Stimulated activated CD4-positive, alpha-beta T cell treated with anti-CD3 and anti-CD28 coated beads, Interleukin-4, amount 100 ng/mL, for 1 hour (primary cell): ENCODE measurements at places on chromosomes 11 and 22.

DNA sequence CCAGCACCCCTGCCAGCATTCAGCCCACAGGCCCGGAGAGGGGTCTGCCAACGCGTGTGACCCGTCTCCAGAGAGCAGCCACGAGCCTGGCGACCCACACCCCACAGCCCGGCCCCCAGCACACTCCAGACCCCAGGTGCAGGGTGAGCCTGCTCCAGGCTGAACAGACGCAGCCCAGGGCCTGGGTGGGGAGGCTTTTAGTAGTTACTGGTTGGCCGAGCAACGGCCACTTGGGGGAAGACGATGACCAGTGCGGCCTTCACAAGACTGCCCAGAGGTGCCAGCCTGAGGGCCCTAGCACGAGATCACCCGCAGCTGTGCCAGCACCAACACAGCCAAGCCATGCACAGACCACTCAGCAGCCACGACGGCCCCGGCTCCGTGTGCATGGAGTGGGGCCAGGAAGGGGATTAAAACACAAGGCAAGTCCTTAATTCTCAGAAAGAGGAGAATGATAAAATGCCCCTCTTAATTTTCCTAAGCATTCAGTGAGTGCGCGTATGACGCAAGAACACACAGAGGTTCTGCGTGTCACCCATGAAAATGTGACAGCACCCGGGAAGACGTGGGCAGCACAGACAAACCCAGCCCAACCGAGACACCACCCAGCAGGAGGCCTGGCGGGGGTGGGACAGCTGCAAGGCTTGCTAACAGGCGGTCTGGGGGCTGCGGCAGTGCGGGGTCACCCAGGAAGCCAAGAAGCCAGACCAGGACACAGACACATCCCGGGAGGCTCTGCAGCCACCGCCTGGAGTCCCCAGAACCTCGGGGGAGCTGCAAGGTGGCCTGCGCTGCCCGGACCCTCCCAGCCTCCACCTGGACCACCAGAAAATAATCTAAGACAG, 47.6 kb downstream of the BRD1 start:
- no peak for DNase-seq

DNA sequence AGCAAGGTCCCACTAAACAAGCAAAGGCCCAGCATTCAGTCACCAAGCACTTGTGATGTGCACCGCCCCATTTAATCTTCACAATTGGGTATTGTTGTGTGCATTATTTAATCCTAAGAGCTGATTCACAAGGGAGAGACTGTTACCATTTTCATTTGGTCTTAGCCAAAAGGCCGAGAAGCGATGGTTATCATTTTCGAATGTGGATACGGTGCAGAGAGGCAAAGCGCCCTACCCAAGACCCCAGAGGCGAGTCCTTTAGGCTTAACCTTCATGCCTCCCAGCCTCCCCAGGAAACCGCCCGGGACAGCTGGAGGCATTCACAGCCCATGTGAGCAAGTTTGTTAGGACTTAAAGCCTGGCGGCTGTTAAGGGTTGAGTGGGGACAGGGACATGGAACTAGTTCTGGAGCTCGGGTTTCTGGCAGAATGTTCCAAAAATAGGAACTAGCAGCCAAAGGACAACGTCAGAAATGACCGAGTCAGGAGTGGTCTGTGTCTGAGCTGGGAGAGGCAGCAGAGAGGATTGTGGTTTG, 13.0 kb upstream of the UPK3A start:
- DNase-seq = no peak

GRCh38 chr11:18000760-18001159, 12.1 kb downstream of the SERGEF start:
- no peak for DNase-seq

DNA sequence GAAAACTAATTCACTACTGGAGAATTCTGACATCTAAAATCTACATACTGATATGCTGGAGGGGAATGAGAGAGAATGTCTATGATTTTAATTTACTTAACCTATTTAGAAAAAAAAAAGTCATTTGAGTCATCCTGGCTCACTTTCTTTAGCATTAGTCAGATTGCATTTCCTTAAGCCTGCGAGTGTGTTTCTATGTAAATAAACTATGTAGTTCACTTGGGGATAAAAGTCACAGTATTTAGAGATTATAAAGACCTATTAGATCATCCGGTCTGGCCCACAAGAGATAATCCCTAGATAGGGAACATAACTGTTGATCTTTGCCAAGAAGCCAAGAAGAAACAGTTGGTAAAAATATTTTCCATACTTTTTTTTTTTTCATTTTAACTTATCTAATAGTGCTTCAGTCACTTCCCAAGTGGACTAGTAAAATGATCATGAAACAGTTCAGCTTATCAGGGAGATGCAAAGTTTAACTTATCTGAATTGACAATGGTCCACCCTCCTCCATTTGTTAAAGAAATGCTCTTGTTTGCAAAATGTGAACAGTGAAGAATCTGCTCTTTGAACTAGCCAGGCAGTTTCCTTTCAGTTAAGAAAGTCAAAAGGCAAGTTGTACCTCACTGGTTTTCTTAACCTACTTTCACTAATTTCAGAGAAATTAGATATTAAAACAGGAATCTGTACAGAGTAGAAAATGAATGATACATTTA, 21.2 kb upstream of the BLID start:
- no peak for DNase-seq

DNA sequence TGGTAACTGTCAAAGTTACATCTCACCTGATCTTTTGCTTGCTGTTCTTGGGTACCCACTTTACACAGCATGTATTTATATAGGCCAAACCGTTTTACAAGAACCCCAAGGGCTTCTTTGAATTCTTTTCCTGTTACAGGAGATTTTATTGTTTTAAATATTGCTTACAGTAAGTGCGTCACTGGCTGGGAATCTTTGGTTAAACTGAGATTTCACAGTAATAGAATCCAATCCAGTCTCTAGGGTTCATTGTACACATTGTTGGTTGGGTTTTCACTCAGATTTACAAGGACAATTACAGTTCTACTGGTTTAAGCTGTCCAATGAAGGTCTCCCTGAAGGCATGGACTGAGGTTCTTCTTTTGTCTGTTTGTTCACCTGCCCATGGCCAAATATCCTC, 171.7 kb downstream of the INSC start:
- DNase-seq = no peak

GRCh38 chr11:8201644-8202365, 33.0 kb upstream of the RIC3 start:
- DNase-seq = no peak

GRCh38 chr11:117824571-117825537, at the start of gene FXYD2:
Gene FXYD2, minus strand, starts transcription at chr11:117824744. Its CDS starts 66 bp downstream, at chr11:117824678.
- DNase-seq = no peak

DNA sequence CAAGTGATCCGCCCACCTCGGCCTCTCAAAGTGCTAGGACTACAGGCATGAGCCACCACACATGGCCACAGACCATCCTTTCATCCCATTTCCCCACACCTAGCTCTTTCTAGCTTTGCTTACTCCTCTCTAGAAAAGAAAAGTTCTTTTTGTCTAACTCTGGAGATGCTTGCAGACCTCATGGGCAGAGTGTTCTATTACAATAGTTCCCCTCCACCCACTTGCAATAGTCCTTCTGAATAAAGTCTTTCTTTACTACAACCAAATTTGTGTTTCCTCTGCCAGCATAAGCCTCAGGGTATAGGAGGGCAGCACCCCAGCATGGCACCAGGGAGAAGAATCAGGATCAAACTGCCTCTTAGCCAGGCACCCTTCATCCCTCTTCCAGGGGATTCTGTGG, 18.8 kb upstream of the RTL6 start:
- DNase-seq = no peak

DNA sequence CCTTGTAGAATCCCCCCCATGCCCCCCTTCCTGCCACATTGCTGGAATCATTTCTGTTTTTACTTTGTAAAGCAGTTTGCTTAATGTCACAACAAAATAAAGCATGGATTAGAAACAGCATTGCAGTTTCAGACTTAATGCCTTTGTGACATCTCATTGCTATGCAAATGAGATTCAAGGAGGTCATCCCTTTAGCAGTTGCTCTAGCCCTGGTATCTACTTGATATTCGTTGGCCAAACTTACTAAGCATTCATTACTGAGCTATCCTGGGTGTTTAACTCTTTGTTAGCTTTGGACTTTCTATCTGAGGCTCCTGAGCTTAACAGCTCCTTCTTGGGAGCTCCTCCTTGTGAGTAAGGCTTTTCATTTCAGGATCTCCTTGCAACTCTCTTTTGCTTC, 16.3 kb downstream of the FAT3 start:
- no peak for DNase-seq

- DNase-seq = no peak
Measured at GRCh38 chr11:65545853-65546216, 12.3 kb downstream of the LTBP3 start.

- no peak for DNase-seq
Measured at GRCh38 chr11:130088919-130089673, 19.4 kb downstream of the APLP2 start.

DNA sequence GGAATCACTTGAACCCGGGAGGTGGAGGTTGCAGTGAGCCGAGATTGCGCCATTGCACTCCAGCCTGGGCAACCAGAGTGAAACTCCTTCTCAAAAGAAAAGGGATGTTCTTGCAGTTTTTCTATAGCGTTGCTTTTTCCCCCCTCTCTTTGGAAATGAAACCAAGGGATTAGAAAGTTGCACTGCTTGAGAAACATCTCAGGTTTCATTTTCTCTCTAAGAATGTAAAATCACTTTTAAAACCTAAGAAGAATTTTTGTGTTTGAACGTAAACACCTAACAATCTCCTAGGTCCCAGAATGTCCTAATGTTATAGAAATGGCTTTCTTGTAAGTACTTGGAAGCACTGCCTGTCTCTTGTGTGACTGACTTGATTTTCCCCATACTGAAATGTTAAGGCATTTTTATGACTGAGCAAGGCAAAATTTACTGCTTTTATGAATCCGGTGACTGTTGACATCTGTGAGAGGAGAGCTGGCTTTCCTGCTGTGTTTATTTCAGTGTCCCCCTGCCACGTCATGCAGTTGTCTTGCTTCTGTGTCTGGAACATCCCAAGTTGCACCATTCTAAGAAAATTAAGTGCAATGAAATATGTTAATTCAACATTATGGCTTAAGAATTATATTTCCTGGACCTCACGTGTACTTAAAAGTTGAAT, 37.7 kb downstream of the NF2 start:
- no peak for DNase-seq

- DNase-seq = no peak
Measured at GRCh38 chr22:44363980-44364750, 51.4 kb upstream of the SHISAL1 start.

GRCh38 chr11:102279641-102280170, 37.6 kb upstream of the BIRC3 start:
- DNase-seq = no peak

DNA sequence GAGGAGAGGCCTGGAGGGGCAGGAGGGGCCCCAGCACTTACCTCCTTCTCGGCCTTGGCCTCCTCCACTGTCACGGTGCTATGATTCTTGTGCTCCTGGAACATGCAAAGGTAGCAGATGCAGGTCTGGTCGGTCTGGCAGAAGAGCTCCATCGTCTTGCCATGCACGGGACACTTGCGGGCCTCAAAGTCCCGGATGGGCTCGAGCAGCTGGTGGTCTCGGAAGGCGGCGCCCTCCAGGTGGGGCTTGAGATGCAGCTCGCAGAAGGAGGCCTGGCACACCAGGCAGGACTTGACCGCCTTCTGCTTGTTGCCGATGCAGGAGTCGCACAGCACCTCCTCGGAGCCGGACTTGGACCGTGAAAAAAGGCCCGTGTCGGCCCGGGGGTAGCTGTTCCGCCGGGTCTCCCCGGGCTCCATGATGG, 714 bp downstream of the TRIM29 start:
- DNase-seq = no peak

DNA sequence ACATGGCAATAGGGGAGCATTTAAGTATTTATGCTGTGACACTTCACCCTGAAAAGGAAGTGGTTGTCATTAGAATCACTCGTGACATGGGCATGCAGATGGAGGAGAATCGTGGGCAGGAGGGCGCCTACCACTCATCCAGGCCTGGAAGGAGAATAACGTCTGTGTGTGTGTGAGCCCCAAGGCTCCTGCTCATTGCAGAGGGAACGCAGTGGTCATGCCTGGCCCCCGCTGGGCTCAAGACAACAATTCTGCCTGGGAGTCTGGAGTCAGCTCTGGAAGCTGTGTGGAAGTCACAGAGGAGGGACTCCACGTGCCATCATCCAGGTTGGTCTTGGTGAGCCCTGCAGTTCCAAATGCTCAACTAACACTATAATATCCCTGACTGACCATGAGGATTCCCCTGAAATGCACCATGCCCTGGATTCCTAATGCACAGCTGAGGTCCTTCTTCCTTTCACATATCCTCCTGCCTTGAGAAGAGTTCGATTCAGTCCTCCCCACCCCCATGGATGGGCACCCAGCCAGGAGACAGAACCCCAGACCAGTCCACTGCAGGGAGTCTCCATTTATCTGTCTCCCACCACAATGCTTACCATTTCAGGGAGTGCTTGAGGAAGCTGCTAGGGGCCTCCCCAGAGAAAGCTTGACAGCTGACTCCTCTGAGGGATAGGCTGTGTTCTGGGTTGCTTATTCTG, 446.9 kb upstream of the B3GAT1 start:
- DNase-seq = no peak

GRCh38 chr11:120017582-120018150, 120.2 kb downstream of the TRIM29 start:
- no peak for DNase-seq

GRCh38 chr22:48782811-48783511, 1044.7 kb downstream of the BRD1 start:
- no peak for DNase-seq

GRCh38 chr11:46122945-46123715, 1.9 kb upstream of the PHF21A start:
- DNase-seq = no peak

DNA sequence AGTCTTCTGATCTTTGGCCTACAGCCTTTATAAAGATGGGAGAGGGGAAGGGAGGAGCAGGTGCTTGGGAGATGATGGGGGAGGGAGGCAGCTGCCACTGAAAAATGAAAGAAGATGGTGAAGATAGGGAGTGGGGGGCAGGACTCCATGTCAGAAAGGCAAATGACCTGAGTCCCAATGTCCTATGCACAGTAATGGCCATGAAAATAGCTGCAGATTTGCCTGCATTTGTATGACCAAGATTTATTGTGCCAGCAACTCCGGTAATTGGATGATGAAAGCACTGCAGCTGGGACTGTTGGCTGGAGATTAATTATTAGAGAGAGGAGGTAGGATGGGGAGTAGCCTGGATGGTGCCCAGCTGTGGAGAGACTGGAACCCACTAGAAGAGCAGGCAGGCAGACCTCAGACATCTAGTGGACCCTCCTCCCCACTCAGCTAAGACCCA, 36.1 kb downstream of the NEU3 start:
- DNase-seq = no peak

GRCh38 chr22:25228822-25229221, 9.4 kb downstream of the CRYBB2 start:
- no peak for DNase-seq

DNA sequence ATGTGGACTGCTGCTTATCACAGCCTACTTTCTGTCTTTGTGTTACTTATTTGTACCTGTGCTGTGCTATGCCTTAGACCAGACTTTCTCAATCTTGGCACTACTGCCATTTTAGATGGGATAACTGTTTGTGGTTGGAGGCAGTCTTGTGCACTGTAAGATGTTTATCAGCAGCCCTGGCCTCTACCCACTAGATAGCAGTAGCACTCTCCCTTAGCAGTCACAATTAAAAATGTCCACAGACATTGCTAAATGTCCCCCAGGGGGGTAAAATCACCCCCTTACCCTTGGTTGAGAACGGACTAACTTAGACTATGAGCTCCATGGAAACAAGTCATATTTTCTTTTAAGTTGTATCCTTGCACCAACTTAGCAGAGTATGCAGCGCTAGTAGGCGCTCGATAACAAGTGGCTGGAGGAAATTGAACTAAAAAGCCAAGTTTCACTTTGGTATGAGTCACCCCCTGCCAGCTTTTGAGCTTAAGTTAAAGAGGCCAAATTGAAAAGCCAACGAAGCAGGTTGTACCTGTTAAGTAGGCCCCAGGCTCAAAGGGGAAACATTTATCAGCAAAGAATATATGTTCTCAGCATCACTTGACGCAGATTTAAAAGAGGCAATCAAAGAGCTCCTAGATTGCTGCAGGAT, 304.8 kb upstream of the SORL1-AS1 start:
- DNase-seq = no peak
